NT2/D1 (cell line): ENCODE measurements at places on chromosomes 13 and 19.
A peak's percentile ranks its signal among the peaks of the same experiment; 100 is the strongest.

DNA sequence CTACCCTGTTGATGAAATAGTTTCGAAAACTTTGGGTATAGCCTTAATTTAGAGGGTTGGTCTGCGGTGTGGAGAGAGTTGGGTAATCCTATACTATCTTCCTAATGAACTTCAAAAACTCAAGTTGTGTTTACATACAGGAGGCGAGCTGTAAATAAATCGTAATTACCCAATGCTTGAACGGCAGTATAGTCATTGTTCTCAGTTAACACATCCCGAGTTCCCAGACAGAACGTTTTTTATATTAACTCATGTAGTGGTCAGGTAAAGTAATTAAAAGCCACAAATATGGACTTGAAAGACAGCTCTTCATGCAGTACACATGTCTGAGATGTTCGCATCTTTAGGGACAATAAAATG is 1.5 kb downstream of the PDS5B start:
- DNase-seq = no peak

- DNase-seq = no peak
Measured at GRCh38 chr19:5314012-5314906, 26.4 kb downstream of the PTPRS start.

DNA sequence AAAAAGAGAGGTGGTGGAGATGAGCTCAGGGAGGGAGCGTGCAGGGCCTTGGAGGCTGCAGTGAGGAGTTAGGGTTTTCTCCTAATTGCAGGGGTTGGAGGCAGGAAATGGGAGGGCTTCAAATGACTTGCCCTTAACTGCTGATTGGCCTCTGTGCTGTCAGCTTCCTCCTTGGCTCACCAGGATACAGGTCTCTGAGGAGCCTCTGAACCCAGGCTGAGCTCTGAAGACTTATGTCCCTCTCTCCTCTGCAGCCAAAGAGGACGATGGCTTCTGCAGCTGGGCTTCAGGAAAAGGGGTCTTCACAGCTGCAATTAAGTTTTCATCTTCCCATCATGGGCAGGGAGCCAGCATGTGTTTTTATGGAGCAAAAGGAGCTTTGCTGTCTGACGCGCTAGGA is 6.7 kb upstream of the RANBP3 start:
- DNase-seq = no peak

DNA sequence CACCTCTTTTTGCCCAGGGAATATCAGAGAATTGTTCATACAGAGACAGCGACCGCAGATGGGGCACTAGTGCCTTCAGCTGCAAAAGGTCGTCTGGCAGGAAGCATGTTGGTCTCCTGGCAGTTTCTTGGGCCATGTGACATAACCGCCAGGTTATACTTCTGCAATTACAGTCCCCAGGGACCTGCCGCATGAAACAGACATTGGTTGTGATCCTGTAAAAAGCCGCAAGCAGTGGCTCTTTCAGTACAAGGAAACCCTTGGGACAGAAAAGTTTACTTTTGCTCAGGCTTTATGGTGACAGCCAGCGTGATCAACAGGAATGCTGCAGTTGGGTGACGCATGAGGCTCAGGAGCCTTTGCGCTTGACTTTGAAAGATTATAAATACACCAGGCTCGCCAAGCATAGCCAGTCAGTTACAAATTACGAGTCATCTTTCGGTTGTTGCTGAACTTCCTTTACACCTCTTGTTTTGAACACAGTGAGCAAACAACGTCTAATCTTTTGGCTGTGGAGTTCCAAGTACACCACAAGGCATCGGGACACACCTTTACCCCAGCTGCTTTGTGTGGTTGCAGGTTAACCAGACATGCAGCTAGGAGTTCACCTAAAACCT is 50.5 kb upstream of the UBE2L5 start:
- DNase-seq = no peak

DNA sequence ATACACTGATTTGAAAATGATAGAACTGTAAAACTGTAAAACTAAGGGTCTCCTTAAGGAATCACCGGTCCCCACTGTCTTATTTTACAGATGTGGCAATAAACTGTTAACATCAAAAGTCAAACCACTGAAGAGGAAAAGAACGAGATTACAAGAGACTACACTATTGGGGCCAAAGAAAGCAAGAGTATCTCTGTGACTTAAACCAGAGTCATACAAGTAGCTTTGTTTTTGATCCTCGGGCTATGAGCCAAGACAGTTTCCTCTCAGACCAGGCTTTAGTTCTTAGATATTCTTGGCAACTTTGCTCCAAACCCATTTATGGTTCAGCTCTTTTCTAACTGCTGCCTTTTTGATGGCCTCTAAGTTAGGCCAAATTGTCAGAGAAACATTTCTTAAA is 113.8 kb downstream of the TBC1D4 start:
- DNase-seq = no peak

- peak; percentile 40 for DNase-seq
Measured at GRCh38 chr13:27744801-27745200, 47.5 kb upstream of the GSX1 start.

DNA sequence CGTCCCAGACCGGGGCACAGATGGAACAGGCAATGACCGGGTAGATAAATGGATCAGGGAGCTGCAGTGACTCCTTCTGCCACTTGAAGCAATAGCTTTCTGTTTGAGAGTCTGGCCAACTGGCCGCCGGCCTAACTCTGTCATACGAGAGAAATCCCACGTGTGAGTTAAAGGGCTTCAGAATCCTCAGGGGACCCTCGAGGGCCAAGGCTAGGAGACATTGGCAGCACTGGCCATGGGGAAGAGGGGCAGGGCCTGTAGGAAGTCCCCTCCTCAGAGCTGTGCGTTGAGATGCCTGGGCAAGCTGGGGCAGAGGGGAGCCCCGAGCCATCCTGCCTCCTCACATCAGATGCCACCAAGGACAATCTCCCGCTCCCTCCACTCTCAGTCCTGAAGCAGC is 51.6 kb downstream of the KLF2 start:
- no peak for DNase-seq

- peak; percentile 58 for DNase-seq
Measured at GRCh38 chr13:51125495-51126226, 14.6 kb upstream of the C13orf42 start.

DNA sequence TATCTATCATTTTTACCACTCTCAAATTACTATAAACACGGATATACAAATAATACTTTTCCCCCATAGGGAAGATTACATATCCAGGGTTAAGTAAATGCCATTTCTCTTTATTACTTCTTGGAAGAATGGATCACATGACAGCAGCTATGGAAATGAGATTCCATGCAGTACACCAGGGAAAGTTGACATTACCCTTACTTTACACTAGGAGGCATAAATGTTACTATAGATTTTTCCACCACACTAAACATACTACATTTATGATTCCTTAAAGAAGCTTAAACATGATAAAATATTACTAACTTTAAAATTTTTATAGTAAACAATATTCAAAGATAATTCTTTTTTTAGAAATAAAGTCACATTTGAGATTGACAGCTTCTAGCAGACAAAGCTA is 611.4 kb downstream of the PCDH9 start:
- no peak for DNase-seq

DNA sequence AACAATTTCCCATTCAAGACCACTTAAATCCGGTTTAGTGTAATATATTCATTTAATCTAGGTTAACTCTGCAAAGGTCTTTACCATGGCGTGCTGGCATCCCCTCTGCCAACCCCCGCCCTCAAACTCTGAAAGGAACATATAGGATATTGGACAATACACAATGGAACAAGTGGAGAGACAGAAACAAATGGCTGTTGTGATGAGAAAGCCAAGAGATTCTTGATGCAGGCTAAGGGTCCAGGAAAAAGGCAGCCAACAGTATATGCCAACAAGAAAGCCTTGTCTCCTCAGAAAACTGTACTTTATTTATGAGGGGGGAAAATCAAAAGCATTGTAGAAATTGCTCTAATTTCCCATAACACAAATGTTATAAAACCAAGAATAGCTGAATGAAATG is 407.3 kb upstream of the SGCG start:
- no peak for DNase-seq

DNA sequence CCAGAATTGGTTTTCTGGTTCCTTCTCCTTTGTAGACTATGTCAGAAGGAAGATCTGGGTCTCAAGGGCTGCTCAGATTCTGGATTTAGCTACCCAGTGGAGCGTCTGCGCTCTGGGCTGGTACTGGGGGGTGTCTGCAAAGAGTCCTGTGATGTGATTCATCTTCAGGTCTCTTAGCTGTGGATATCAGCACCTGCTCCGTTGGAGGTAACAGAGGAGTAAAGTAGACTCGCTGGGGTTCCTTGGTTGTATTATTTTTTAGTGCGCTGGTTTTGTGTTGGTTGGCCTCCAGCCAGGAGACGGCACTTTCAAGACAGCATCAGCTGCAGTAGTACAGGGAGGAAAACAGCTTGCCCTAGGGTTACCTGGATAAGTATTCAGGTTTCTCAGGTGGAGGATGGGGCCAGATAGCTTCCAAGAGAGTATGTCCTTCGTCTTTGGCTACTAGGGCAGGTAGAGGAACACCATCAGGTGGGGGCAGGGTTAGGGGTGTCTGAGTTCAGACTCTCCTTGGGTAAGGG is 10.4 kb upstream of the KLK15 start:
- no peak for DNase-seq

DNA sequence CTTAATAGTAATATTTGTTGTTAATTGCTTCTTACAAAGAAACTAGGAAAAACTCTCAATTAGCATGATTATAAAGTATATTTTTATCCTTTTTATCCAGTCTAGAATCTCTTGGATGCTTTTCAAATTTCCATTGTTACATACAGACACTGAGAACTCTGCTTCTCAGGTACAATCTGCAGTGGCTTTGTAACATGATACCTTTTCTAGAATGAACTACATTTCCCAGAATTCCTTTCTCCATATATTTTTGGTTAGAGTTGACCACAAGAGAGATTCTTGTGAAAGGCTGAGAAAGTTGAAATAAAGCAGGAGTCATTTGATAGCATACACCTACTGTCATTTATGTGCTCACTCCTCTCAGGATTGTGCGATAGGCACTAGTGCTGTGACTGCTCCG is 148.6 kb downstream of the SLITRK6 start:
- no peak for DNase-seq
